ENCODE measurements at places on chromosomes 4 and X.

- no peak for DNase-seq
Measured at GRCh38 chr4:4762300-4762699, 97.2 kb upstream of the MSX1 start.

- no peak for DNase-seq
Measured at GRCh38 chr4:98098764-98099163, 44.5 kb downstream of the STPG2 start.

- DNase-seq = no peak
Measured at GRCh38 chr4:138235419-138235952, 6.7 kb downstream of the SLC7A11 start.

DNA sequence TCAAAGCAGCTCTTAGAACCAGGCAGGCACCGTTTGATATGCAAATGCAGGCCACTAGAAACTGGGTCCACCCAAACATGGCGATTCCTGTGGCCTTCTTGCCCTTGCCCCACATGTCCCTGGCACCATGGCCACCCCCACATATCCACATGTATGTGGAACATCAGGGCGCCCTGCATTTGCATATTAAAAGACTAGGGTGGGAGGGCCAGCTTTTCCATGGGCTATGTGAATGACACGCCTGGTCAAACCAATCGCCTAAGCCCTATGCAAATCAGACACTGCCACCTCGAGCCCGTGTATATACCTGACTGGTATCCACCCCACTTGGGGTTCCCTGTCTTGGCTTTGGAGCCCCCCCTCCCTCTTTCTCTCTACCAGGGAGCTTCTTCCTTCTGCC is 107.0 kb downstream of the ABLIM2 start:
- DNase-seq = no peak

- no peak for DNase-seq
Measured at GRCh38 chr4:132502096-132502552, 647.0 kb upstream of the PCDH10 start.

- DNase-seq = no peak
Measured at GRCh38 chr4:17781300-17782287, at the start of gene FAM184B. TSS of gene FAM184B (minus strand) at chr4:17781621. CDS start at chr4:17781299, 322 bp downstream.

- DNase-seq = no peak
Measured at GRCh38 chr4:1499465-1499864, 93.2 kb upstream of the NKX1-1 start.

DNA sequence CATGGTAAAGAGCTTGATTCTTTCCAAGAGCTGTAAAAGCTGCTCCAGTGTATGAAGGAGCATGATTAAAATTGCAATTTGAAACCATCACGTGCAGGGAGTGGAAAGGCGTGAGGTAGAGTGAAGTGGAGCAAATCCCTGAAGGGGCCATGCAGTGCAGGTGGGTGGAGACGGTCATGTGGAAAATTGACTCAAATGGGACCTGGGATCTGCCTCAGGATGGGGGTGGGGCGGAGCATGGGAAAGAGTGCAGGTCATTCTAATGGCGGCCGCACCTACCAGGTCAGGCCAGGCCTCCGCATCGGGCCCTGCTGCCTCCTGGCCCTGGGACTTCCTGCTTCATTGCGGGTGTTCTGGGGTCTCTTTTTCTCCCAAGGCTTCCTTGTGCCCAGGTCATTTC is 25.3 kb upstream of the TRIM60 start:
- no peak for DNase-seq

- no peak for DNase-seq
Measured at GRCh38 chr4:4472344-4472958, 69.4 kb downstream of the STX18 start.

- no peak for DNase-seq
Measured at GRCh38 chrX:69128588-69128987, 36.7 kb downstream of the PJA1 start.

DNA sequence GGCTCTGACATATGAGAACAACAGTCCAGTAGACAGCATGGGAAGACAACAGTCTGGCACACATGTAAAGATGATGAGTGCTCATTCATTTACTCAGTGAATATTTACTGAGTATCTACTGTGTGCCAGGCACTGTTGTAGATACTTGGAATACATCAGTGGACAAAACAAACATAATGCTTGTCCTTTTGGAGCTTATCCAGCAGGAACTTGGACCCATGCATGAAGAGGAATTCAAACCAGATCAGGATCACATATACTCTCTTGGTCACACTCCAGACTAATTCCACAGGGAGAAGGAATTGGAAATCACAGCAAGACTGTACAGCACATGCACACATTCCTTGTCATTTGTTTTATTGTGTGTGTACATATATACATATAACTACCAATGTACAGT is 217.6 kb upstream of the TTC29 start:
- no peak for DNase-seq

- no peak for DNase-seq
Measured at GRCh38 chrX:24471808-24472207, 6.7 kb downstream of the PDK3 start.

DNA sequence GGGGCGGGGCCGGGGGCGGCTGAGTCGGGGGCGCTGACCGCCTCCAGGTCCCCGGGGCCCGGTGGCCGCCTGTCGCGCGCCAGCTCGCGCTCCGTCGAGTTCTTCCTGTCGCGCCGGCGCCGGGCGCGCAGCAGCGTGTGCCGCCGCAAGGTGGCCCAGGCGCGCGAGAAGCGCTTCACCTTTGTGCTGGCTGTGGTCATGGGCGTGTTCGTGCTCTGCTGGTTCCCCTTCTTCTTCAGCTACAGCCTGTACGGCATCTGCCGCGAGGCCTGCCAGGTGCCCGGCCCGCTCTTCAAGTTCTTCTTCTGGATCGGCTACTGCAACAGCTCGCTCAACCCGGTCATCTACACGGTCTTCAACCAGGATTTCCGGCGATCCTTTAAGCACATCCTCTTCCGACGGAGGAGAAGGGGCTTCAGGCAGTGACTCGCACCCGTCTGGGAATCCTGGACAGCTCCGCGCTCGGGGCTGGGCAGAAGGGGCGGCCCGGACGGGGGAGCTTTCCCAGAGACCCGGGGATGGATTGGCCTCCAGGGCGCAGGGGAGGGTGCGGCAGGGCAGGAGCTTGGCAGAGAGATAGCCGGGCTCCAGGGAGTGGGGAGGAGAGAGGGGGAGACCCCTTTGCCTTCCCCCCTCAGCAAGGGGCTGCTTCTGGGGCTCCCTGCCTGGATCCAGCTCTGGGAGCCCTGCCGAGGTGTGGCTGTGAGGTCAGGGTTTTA is 1.5 kb downstream of the ADRA2C start:
- DNase-seq = peak; percentile 15

GRCh38 chr4:189767941-189768340 is 172.7 kb upstream of the FRG1 start:
- no peak for DNase-seq

GRCh38 chrX:11528623-11529022 is 137.1 kb downstream of the ARHGAP6 start:
- DNase-seq = no peak

DNA sequence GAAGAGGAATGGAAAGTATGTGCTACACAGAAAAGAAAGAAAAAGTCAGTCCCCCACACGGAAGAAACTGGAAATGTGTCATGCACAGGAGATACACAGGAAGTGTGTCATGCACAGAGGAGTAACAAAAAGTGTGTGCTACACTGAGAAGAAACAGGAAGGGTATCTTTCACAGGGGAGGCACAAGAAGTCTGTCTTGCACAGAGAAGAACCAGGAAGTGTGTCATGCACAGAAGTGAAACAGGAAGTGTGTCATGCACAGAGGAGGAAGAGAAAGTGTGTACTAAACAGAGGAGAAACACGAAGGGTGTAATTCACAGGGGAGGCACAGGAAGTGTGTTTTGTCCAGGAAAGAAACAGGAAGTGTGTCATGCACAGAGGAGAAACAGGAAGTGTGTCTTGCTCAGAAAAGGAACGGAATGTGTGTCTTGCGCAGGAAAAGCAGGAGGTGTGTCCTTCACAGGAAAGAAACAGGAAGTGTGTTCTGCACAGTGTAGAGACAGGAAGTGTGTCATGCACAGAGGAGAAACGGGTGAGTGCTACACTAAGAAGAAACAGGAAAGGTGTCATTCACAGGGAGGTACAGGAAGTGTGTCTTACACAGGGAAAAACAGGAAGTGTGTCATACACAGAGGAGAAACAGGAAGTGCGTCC is 527.2 kb upstream of the PRKX start:
- DNase-seq = no peak

- no peak for DNase-seq
Measured at GRCh38 chr4:89249716-89250361, 57.8 kb downstream of the GPRIN3 start.

DNA sequence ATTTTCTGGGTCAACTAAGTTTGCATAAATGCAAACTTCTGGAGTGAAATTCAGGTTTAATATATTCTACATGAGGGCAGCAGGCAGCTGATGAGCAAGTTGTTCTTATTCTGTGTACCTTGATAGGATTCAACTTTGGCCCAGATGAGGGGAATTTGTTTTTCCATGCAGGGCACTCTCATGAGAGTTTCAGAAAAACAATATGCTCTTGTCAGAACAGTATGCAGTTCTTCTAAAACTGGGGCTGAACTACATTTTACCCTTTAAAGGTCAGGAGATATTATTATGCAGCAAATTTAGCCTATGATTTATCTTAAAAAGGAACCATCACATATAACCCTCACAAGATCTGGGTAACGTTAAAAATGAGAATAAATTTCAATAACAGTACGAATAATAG is 19.2 kb downstream of the GPRIN3 start:
- DNase-seq = no peak

GRCh38 chr4:173522160-173522950 is 7.7 kb downstream of the HAND2 start:
- DNase-seq = peak; percentile 71

DNA sequence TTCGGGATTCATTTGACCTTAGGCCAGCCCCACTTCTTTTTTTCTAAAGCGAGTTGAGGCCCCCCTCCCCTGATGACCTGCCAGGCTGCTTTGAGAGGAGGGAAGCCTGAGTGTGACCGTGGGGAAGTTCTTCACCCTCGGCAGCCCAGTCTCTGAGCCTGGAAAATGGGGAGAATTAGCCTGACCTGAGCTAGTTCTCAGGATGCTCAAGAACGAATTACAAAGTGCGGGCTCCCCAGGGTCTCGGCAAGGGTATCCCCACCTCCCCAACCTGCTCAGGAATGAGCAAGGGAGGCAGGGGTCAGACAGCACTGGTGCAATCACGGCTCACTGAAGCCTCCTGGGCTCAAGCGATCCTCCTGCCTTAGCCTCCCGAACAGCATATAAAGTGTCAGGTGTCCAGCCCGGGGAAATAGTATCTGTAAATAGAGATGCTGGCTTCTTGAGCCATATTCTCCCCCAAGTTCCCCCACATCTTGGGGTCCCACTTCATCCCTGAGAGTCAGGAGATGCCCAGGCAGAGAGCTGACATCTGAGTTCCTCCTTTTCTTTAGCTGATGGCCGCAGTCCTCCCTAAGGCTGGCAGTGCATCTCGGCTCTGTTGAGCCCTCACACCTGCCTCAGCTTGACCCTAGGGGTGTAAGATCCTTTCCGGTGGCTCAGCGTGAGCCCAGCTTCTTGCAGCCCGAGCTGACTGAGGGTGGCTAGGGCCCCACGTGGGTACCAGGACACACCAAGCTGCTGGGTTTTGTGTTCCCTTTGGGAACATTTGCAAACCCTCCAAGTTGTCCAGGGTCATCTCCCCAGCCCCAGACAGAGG is 1.6 kb downstream of the DUSP9 start:
- no peak for DNase-seq

DNA sequence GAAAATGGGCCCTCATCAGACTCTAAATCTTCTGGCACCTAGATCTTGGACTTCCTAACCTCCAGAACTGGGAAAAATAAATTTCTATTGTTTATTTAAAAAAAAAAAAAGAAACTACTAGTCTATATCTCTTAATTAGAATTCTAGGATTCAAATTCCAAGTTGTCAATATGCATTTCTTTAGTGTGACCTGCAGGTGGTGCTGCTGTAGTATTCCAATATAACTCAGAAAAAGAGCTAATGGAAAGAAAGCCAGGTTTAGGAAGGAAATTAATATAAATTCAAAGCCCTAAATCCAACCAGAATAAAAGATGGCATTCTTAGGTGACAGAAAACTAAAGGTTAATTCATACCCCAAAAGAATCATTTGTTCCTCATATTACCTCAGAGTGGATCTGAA is 80.0 kb upstream of the NALF2 start:
- no peak for DNase-seq

GRCh38 chr4:6916069-6916586 is 6.5 kb downstream of the TBC1D14 start:
- DNase-seq = peak; percentile 41

GRCh38 chr4:11503166-11503565 is 74.5 kb upstream of the HS3ST1 start:
- no peak for DNase-seq

DNA sequence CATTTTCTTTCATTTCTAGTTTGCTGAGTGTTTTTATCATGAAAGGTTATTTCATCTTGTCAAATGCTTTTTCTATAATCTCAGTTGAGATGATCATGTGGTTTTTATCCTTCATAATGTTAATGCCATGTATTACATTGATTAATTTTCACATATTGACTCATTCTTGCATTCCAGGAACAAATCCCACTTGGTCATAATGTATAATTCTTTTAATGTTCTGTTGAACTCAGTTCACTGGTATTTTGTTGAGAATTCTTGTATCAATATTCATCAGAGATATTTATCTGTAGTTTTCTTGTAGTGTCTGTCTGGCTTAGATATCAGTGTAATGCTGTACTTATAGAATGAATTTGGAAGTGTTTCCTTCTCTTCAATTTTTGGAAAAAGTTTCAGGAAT is 16.7 kb upstream of the LHFPL1 start:
- DNase-seq = no peak

GRCh38 chr4:150297861-150298474 is 219.7 kb downstream of the DCLK2 start:
- DNase-seq = peak; percentile 21

DNA sequence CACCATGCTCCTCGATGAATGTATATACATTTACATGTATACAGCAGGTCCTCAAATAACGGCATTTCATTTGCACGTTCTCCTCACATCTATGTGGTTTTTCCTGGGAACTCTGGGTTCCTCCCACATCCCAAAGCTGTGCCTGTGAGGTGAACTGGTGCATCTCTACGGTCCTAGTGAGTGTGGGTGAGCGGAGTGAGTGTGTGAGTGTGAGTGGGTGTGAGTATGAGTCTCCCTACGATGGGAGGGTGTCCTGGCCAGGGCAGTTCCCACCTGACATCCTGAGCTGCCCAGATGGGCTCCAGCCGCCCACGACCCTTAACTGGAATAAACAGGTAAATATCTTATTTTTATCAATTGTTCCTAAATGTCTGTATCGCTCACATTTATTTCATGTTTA is 40.0 kb downstream of the ACSL1 start:
- DNase-seq = no peak

DNA sequence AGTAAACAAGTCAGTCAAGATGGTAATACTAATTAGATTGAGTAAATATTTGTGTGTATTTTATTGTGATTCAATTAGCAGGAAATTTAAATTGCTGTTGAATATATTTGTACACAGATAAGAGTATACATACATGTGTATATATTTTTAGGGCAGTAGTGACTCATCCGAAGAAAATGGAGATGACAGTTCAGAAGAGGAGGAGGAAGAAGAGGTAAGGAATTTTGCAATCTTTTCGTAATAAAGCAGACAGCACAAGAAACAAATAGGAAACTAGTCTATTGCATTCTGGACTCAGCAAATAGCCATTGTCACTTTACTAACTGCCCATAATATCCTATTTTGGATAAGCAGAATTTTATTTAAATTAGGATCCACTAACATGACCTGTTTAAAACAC is 6.6 kb downstream of the IBSP start:
- no peak for DNase-seq

GRCh38 chrX:53088136-53088974 is 5.6 kb upstream of the KANTR start:
- peak; percentile 84 for DNase-seq

Measured in transverse colon (tissue), 4 donors.